ENCODE measurements at places on chromosomes 1 and 21.
A peak's percentile ranks its signal among the peaks of the same experiment; 100 is the strongest.

DNA sequence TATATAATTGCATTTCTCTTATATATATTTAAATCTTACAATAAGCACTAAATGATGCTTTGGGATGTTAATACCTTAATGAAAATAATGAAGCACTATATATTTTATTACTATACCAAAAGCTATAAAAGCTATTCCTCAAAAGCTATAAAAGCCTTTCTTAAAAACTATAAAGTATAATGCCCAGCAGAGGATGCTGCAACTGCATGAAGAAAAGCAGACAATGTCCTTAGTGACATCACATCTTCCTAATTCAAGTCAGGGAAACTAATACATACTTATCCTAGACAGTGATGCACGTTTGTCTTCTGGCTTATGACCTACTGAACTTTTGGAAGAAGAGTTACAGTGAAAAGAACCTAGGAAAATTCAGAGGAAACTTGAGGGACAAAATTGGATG lies 13.6 kb upstream of the C1orf185 start:
- DNase-seq, result no peak

DNA sequence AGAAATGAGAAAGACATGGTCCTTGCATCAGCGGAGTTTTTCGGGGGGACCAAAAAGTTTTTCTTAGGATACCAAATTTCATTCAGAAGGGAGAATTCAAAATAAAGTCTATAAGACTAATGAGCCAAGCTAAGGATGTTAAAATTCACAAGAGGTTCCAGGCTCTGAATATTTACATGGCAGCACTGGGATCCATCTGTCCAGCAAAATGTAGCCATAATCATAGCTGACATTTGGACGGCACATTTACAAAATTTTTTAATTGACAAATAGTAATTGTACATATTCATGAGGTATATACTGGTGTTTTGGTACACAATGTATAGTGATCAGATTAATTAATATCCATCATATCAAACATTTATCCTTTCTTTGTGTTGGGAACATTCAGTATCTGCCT lies 107.9 kb downstream of the ZNF648 start:
- DNase-seq, result no peak

DNA sequence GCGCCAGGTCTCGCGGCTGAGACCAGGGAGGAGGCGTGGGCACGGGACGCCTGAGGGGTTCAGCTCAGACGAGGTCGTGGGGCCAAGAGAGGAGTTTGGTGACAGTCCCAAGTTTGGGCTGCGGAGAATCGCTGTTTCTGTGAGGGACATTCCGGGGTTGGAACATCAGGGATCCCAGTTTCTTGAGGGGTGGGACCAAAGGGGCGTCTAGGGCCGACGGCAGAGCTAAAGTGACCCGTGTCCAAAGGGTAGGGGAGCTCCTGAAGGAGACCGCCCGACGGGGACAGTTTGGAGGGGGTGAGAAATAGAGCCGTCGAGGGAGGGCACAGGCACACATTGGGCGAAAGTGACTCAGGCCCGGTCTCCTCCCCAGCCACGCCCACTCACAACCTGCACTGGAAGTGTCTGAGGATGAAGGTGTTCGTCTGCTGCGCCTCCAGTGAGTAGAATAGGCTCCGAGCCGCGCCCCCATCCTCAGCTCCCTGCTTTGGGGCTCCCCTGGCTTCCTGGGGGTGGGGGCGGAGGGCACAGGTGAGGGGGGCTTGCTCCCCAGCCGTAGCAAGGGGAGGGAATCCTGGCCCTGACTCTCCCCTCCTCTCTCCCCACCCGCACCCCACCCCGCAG lies 7.0 kb downstream of the EFNA3 start:
- DNase-seq, result peak; percentile 83

- no peak for DNase-seq
These were observed 22.3 kb upstream of the PEX19 start for GRCh38 chr1:160307118-160307791.

Measured in right cardiac atrium (tissue), 5 donors.